ENCODE measurements at places on chromosomes 13 and 19.

DNA sequence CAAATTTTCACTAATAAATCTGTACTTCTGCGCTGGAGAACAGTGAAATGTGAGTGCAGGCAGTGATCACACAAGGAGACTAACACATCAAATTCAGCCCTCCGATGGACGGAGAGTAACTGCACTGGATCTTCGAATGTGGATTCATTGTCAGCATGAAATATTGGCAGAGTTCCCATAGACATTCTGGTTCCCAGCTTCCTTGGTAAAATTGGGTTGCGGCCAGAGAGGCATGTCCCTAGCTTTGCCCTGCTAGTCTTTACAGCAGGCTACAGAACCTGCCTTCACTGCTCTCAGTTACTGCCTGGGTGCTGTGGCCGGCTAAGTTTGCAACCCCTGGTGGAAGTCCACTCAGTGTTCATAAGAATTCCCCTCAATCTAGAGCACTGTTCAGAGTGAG, 32.3 kb upstream of the UQCRFS1 start:
- no peak for DNase-seq

DNA sequence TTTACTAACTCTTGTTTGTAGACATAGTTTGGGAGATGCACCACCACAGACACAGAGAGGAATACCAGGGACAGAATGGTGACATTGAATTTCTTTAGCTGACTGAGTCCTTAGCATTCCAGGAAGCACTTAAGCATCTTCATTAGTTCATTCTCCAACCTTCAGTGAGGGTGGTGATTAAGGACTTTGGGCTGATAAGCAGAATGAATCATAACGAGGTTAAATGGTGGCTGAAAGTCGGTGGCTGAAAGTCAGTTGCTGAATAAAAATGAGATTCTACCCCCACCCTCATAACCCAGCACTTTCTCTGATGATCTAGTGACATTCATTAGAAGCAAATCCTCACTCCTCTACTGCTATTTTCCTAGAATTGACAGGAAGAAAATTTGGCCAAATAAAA, 10.6 kb downstream of the PCDH8 start:
- no peak for DNase-seq

DNA sequence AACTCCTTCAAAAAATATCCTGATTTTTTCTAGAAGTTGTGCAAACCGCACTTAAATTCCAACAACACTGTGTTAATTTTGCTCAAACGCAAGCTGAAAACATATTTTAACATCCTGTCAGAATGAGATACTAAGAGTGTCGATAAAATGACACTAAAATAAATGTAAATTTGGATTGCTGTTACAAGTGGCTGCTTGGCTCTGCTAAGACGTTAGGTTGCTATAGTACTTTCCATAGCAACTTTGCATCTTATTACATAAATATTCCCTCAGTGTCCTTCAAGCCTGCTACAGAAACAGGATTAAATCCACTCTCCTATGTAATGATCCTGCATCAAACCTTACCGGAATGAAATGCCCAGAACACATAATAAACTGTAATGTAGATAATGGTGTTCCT, 292.1 kb downstream of the DNAJC15 start:
- no peak for DNase-seq

- no peak for DNase-seq
Observed at GRCh38 chr13:20395061-20395916, 130.4 kb downstream of the CRYL1 start.

DNA sequence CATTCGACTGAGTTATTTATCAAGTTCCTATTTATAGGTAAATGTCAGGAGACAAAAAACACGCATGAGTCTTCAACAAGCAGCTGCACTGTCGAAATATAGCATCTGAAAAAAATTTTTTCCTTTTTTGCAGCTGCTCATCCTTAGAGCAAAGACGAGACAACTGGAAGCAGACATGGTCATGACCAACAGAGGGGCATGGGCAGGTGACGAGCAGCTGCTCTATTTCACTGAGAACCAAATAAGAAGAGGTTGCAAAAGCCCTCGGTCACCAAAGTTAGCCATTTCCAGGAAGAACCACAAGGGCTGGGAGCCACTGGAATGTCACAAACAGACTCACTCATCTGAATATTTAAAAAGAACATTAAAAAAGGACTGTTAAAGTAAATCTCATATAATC, 22.2 kb downstream of the SOHLH2 start:
- DNase-seq, result no peak

GRCh38 chr13:43111559-43112400, 88.4 kb downstream of the DNAJC15 start:
- DNase-seq, result no peak

DNA sequence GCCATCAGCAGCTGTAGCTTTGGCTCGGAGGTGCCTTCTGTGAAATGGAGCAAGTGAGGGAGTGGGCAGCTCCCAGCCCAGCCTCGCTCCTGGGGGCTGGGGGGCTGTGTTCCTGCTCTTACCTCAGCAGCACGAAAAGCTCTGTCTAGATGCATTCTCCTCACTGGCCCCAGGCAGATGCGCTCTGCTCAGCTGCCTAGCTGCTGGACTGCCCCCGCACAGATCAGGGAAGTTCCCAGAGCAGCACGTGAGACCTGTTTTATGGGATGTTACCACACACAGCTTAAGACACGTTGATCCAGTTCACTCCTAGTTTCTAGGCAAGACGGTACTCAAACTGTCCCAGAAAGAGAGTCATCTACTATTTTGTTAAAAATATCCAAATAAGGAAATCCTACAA, 13.6 kb downstream of the LCP1 start:
- DNase-seq, result no peak

GRCh38 chr13:79614250-79614918, 133.4 kb downstream of the NDFIP2 start:
- DNase-seq, result no peak

All from astrocyte of the cerebellum (primary cell).